ENCODE measurements at places on chromosomes 6 and 20.

DNA sequence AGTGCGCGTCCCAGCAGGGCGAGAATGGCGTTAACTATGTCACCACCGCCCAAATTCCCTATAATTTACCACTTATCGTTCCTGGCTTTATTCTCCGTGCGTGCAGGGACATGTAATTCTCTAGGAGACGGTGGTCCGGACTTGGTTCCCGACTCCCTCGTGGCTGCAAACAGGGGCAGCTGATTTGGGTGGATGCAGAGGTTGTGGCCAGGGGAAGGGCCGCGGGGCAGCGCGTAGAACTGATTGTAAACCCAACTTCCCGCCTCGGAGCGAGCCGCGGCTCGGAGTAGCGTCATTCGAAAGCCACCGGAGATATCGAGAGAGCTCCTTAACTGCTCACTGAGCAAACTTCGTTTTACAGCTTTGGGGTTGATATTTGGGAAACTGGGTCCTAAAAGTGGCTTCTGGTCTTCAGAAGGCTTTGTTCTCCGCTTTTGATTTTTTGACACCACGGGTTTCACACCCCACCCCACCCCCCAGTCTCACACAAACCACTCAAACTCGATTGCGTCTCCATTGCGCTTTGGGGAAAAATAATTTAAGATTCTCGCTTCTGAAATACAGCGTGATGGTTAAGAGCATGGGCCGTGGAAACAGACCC lies 17.5 kb upstream of the ZSCAN9 start:
- DNase-seq = no peak

GRCh38 chr6:148395583-148396101 lies 53.0 kb downstream of the SASH1 start:
- DNase-seq = no peak

- no peak for DNase-seq
Observed at GRCh38 chr6:19830171-19830570, 7.0 kb upstream of the ID4 start.

DNA sequence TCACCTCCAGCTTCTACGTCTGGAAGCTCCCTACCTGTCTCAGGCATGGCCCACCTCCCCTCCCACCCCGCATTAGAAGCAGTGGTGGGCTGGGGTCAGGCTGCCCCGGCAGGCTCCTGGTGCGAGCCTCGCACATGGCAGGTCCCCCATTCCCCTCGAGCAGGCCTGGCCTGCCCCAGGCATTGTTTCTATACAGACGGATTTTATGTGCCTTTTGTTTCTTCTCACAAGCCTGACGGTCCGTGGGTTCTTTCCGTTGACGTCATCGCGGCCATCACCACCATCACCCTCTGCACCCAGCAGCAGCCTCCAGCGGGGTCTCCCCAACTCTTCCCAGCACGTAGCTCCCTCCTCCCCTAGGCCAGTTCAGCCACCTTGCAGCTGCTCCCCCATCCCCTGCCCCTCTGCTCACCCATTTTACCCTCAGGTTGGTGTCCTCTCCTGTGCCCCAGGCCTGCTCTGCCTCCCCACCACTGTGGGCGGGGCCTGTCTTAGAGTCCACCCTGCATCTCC lies 4.6 kb downstream of the CST7 start:
- no peak for DNase-seq

GRCh38 chr6:130216620-130217019 lies 6.1 kb downstream of the SAMD3 start:
- DNase-seq = no peak

DNA sequence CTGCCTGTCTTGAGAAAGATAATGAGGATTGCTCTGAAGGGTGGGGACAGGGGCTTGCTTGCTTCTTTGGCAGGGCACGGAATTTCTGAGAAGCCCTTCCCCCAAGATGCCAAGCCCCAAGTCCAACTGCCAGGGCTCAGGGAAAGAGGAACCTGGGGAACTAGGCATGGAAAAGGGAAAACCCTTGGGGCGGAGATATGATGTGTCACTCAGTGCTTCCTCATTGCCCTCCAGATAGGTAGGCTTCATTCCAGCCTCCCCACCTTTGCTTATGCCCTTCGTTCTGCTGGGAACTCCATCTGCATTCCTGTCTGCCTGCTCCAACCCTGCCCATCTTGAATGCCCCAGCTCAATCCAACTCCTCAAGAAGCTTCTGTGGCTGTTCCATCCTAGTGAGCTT lies 61.2 kb downstream of the VEGFA start:
- DNase-seq = no peak

- DNase-seq = no peak
Observed at GRCh38 chr20:53984356-53985149, 85.8 kb downstream of the BCAS1 start.

- DNase-seq = no peak
Observed at GRCh38 chr20:39421571-39422105, 459.5 kb downstream of the DHX35 start.

- DNase-seq = no peak
Observed at GRCh38 chr20:47534405-47534804, 32.7 kb downstream of the NCOA3 start.
